Activated CD4-positive, alpha-beta T cell treated with anti-CD3 and anti-CD28 coated beads, Interleukin-2, amount 10 ng/mL, durations not matched to agents 24 days and 14 days (primary cell): ENCODE measurements at places on chromosomes 6 and 20. TPM values are rescaled to one million over a fixed set of nuclear protein-coding genes. Genes with fewer than 3 reads are reported as not detected.

NFATC2 gene
- 65.0 and 66.4 TPM in 2 replicates for total RNA-seq

CFAP61 gene
- not detected in 2 replicates for total RNA-seq

SASH1 gene
- total RNA-seq, result 0.44 and 0.66 TPM in 2 replicates

LINC00237 gene
- not detected in 2 replicates for total RNA-seq

ZSCAN12 gene
- total RNA-seq, result 5.8 and 5.9 TPM in 2 replicates

NINL gene
- 3.0 and 3.5 TPM in 2 replicates for total RNA-seq

NANP gene
- total RNA-seq, result 10.0 TPM in 2 replicates

MUCL3 gene
- not detected in 2 replicates for total RNA-seq

EDEM2 gene
- total RNA-seq, result 19.2 and 21.1 TPM in 2 replicates

GPX5 gene
- not detected in 2 replicates for total RNA-seq

CASS4 gene
- total RNA-seq, result 2.8 and 3.1 TPM in 2 replicates

KIF25 gene
- not detected in 2 replicates for total RNA-seq

TMC2 gene
- not detected in 2 replicates for total RNA-seq

DZANK1 gene
- 1.8 and 1.9 TPM in 2 replicates for total RNA-seq

SLC17A3 gene
- 0.58 and 0.99 TPM in 2 replicates for total RNA-seq

EMILIN3 gene
- total RNA-seq, result 0.58 and 0.73 TPM in 2 replicates

TRIM15 gene
- total RNA-seq, result 0.24 and 0.65 TPM in 2 replicates

ZNF311 gene
- total RNA-seq, result 0.86 and 0.97 TPM in 2 replicates

PHACTR1 gene
- total RNA-seq, result 0.09 and 0.26 TPM in 2 replicates

GTF2H4 gene
- total RNA-seq, result 58.7 and 60.3 TPM in 2 replicates

ITPA gene
- 102 and 103 TPM in 2 replicates for total RNA-seq

KCNK5 gene
- 33.8 and 35.3 TPM in 2 replicates for total RNA-seq

TBC1D22B gene
- 17.2 and 18.7 TPM in 2 replicates for total RNA-seq

RHAG gene
- not detected in 2 replicates for total RNA-seq

CCN5 gene
- total RNA-seq, result not detected in 2 replicates

C20orf96 gene
- total RNA-seq, result 5.7 and 6.7 TPM in 2 replicates

OOEP gene
- total RNA-seq, result 0.47 TPM in 2 replicates

PLG gene
- 0.40 TPM in 1 of 2 replicates, not detected in the other for total RNA-seq

CCR6 gene
- total RNA-seq, result not detected in 2 replicates

MAP1LC3A gene
- 3.1 and 3.6 TPM in 2 replicates for total RNA-seq

PSMA7 gene
- total RNA-seq, result 434 and 449 TPM in 2 replicates

ADGRF5 gene
- total RNA-seq, result not detected in 2 replicates

SEMG1 gene
- not detected in 2 replicates for total RNA-seq

HSPA12B gene
- total RNA-seq, result not detected in 2 replicates

EYS gene
- not detected in 2 replicates for total RNA-seq

DSE gene
- 1.7 and 2.7 TPM in 2 replicates for total RNA-seq

SLC17A5 gene
- 4.9 TPM in 2 replicates for total RNA-seq

PRDM13 gene
- total RNA-seq, result 0.05 TPM in 1 of 2 replicates, not detected in the other

SYCP2L gene
- total RNA-seq, result not detected in 2 replicates

ZSCAN26 gene
- 5.9 and 7.7 TPM in 2 replicates for total RNA-seq

FOXS1 gene
- not detected in 2 replicates for total RNA-seq

THBD gene
- not detected in 2 replicates for total RNA-seq

HSP90AB1 gene
- total RNA-seq, result 2,450 and 2,479 TPM in 2 replicates
